Activated naive CD4-positive, alpha-beta T cell (primary cell): ENCODE measurements at places on chromosomes 12 and 14.

GRCh38 chr12:71008616-71009015, 88.1 kb upstream of the PTPRR start:
- no peak for DNase-seq

- no peak for DNase-seq
Observed at GRCh38 chr12:21117995-21118394, 13.0 kb upstream of the SLCO1B1 start.

GRCh38 chr14:103302966-103303365, 31.1 kb upstream of the EIF5 start:
- no peak for DNase-seq

- DNase-seq: no peak
Observed at GRCh38 chr12:13223179-13223804, 26.8 kb downstream of the EMP1 start.

GRCh38 chr12:100826323-100826722, 31.7 kb downstream of the ANO4 start:
- no peak for DNase-seq

DNA sequence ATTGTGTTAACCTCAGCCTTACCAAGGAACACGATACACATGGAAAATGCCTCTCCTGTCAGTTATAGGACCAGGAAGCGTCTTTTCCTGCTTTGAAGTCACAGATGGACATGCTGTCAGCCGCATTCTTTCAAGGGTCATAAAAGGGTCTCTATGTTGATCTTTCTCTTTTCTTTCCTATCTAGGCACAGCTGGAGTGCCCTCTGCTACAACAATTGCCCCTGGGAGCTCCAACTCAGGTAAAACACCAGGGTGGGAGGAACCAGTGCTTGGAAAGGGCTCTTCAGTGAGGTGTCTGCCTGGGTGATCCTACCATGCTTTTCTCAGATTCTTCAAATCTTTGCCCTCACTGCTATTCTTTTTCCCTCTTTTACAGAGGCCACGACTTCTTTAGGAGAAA, 157.4 kb upstream of the CNTN1 start:
- no peak for DNase-seq

DNA sequence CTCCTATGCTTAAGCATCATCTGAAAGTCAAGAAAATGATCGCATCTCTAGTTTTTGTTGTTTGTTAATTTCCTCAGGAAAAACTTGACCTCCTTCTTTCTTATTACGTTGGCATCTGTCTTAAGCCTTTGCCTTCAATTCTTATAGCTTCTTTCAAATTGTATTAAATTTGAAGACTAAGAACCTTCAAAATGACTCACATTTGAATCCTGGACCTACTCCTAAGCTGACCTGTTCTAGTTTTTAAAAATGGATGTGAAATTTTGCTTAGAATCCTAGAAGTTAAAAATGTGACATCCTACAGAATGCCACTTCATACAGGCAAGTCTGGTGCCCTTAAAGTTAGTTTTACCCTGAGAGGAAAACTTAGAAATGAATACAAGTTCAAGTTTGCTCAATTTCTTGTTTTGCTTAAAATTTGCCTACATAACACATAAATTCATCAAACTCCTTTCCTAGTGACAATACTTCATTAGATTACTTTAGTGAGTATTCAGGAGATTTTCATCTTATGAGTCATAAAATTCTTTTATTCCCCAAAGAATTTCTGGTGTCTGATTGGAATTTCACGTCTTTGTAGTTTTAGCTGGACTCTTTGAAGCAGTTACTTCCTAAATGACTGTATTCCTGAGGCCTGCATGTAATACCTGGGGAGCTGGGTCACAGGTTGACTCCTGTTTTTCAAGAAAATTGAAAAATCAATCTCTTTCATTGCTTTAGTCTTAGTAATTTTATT, 152.3 kb downstream of the MSRB3 start:
- no peak for DNase-seq

GRCh38 chr12:55736780-55737580, 5.9 kb upstream of the GDF11 start:
- DNase-seq: peak; percentile 39

DNA sequence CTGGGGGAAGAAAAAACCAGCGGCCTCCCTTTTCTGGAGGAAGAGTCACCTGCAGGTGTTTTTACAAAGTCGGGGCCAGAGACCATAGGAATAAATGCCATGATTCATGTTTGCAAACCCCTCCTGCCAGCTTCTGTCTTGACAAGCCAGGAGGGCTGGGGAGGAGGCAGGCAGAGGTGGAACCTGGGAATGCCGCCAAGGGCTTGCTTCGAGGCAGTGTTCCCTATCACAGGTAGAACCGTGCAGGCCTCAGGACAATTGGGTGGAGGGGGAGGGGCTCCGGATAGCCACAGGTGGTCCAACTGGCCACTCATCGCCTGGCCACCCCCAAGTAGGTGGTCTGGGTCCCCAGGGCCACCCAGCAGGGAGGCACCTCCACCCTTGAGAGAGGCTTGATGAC, 14.2 kb upstream of the DLK1 start:
- DNase-seq: no peak

GRCh38 chr12:9256341-9256740, 48.1 kb upstream of the PZP start:
- DNase-seq: no peak

DNA sequence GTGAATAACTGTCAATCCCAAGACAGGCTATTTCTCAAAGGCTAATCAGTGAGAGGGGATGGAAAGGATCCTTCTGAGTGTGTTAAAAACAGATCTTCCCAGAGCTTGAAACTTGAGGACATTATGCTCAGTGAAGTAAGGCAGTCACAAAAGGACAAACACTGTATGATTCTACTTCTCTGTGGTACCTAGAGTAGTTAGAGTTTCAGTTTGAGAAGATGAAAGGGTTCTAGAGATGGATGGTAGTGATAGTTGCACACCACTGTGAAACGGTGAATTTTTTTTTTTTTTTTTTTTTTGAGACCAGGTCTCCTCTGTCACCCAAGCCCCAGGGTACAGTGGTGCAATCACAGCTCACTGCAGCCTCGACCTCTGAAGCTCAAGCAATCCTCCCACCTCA, 133.8 kb downstream of the SAMD4A start:
- no peak for DNase-seq

DNA sequence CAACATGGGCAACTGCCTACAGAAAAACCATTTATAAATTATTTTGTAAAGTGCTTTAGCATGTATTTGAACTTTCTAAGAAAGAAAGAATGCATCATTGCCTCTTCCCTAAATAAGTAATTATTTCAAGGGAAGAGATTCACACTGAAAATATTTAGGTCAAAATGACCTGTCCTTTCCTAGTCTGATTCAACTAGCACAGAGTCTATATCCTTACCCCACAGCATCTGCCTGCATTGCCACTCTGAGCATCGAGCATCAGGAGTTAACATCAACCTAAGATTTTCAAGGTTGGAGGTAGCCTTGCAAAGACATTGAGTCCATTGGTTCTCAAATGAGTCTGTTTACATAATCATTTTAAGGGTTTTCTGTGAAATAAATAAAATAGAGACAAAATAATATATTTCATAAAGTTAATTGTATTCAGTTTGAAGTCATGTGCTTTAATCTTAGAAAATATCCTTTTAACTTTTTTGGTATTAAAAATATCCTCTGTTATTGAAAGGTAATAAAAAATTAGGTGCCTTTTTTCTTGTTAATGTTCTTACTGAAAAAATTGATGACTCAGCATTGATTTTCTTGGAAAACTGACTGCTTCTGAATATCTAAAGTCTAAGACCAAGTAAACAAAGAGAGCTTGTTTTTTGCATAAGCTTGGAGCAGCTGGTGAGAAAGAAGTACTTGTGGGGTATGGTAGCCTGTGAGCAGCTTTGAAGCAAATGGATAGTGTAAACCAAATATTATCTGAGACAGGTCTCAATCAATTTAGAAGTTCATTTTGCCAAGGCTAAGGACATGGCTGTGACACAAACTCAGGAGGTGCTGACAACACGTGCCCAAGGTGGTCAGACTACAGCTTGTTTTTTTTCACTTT, 269.0 kb upstream of the CLEC14A start:
- no peak for DNase-seq

GRCh38 chr12:19597167-19598026, 158.1 kb downstream of the AEBP2 start:
- no peak for DNase-seq
